ENCODE measurements at places on chromosomes 6 and 20.

DNA sequence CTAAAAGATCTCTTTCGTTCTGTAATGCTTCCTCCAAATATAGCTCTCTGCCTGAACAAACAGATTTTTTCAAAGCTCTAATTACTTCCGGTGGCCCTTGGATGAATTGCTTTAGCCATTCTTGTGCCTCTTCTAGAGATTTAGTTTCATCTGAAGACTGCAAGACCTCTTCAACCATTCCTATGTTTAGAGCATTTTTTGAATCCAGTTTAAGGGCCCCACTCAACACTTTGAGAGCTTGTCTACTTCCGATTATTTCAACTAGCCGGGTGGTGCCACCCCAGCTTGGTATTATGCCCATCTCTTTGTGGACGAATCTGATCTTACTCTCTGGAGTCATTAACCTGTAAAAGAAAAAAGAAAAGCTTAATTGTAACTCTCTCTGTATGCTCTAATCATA, 23.3 kb downstream of the RNF146 start:
- no peak for DNase-seq

- no peak for DNase-seq
Observed at GRCh38 chr20:40146071-40146470, 543.0 kb downstream of the MAFB start.

DNA sequence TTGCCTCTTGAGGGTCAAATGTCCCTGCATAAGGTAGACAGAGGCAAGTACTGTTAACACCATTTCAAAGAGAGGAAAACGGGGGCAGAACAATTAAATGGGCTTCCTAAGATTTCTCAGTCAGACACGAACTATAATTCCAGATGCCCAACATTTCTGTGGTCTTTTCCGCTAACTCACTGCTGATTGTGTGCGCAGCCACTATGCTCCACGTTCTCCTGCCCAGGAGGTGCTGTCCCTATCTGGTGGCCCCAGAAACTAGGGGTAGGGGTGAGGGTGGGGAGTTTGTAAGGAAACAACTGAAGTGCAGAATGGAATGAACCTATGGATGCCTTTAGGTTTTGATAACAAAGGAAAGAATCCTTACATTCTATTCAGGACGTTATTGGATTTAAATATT, 86.1 kb upstream of the BACH2 start:
- no peak for DNase-seq

DNA sequence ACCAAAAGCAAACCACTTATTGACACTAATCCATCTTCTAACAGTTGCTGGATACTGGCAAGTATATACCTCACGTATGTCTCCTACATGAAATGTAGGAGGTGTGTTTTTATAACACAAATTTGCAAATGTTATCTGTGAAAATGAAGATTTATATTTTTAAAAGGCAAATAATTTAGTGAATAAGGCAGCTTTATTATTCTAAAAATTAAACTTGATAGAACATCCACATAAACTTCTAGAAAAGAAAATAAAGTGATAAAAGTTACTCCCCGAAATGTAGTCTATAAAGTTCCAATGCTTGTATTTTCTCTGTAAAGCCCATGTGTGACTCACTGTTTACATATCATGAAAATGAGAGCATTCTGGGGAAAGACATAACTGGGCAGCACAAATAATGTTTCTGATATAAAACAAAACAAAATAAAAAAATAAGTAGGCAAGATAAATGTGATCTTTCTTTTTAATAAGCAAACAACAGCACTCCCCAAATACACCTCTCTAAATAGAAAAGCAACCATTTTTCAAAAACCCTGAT, 84.4 kb downstream of the MAP7 start:
- no peak for DNase-seq

DNA sequence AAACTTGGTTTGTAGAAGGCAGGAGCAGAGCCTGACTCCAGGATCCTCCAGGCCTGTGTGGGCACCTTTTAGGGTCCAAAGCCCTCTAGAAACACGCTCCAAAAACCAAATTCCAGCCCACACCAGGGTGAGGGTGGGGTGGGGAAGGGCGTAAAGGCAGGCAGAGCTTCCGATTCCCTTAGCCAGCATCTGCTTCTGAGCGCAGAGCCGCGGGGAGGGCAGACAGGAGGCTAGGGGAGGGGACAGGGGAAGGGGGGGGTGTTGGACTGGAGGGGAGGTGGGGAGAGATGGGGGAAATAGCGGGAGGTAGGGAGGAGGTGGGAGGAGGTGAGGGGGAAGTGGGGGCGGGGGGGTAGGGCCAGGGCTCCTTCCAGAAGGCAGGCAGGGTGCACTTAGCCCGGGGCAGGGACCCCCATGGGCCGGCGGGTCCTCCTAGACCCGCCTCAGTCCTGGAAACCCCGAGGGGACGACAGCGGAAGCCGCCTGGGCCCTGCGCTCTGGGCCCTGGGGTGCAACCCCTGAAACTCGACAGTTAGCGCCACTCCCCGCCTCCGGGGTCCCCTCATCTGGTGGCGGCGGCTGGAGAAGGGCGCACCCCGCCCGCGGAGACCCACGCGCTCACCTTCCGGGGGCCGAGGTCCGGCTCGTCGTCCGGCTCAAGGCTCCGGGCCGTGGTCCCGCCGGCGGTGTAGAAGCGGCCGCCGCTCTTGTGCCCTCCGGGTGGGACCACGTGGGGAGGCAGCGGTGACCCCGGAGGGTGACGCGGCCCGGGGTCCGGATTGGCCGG, 22.0 kb upstream of the FRMD1 start:
- DNase-seq, result no peak

DNA sequence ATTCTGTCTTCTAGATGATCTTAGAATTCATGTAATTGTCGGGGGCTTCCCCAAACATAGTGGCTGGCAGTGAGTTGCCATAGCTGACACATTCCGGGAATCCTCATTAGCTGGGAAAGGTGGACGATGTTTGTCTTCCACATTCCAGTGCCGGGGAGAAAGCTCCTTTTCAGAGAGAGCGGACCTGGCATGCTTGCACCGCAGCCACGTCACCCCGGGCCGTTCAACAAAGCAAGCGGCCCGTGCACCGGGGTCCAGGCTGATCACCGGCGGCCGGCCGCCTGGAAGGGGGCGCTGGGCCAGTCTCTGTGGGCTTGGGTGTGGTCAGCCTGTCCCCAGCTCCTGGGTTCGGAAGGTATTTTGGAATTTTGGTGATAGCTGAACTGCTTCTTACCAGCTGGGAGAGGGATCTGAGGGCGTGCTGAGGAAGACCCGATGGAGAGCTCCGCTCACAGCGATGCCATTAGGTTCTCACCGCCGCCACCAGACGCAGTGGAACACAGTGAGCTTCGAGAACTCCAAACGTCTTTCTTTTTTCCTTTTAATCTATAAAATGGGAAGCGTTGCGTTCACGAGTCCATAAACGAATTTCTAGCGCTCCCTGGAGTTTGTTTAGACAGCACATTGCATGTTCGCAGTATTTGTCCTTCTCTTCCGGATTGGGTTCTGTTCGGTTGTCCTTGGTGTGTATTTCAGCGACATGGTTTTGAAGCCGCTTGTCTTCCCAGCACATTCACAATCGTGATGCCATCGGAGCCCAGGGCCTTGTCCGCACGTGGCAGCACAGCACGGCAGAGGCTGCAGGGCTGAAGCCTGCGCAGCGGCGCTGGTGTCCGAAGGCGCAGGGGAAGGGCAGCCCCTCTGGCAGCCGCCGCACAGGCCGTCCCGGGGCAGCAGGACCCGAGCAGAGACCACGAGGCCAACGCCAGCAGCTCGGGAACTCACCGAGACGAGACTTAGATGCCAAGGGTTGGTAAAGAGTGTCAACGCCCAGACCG, 557.6 kb downstream of the QKI start:
- DNase-seq, result no peak

- no peak for DNase-seq
Observed at GRCh38 chr6:52305948-52306767, 21.6 kb upstream of the MCM3 start.

- DNase-seq, result no peak
Observed at GRCh38 chr20:57364451-57364850, 13.4 kb downstream of the RAE1 start.

DNA sequence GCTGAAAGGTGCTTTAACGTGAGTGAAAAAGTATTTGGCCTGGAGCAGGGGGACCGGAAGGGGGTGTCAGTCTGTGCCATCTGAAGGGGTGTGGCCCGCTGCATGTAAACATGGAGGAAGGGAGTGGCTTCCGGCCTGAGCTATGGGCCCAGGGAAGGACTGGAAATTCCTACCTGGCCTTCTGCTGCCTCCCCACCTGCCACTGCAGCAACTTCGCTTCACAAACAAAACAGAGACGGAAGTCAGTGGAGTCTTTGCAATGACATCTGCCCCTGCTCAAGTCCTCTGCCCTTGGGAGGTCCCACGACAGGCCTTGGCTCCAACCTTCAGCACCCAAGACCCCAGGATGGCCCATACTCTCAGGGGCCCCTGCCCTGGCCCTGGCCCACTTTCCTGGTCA, 28.1 kb upstream of the FOXP4 start:
- DNase-seq, result no peak

DNA sequence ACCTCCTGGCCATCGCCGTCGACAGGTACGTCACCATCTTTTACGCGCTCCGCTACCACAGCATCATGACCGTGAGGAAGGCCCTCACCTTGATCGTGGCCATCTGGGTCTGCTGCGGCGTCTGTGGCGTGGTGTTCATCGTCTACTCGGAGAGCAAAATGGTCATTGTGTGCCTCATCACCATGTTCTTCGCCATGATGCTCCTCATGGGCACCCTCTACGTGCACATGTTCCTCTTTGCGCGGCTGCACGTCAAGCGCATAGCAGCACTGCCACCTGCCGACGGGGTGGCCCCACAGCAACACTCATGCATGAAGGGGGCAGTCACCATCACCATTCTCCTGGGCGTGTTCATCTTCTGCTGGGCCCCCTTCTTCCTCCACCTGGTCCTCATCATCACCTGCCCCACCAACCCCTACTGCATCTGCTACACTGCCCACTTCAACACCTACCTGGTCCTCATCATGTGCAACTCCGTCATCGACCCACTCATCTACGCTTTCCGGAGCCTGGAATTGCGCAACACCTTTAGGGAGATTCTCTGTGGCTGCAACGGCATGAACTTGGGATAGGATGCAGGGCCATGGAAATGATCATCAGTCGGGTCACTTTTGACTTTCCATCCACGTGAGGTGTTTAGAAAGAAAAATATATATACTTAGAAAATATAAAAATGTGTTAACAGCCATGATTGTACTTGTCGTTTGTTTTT, 868 bp downstream of the MC3R start:
- no peak for DNase-seq

DNA sequence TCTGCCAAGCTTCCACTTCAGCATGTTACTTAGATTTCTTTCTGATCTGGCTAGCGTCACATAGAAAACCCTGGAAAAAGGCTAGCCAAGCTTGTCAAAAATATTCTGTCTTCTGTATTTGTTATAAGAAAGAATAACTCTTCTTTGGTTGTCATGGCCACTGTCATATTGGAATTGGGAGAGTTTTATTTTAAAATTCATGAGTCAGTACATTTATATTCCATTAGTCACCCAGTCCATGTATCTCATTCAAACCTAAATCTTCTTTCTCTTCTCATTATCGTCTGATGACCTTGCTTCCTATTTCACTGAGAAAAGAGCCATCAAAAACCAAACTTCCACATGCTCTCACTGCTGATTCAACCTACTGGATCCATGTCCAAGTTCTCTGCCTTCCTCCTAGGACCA, 65.7 kb downstream of the EPM2A start:
- no peak for DNase-seq

GRCh38 chr6:87731080-87731479, 29.0 kb upstream of the AKIRIN2 start:
- no peak for DNase-seq

DNA sequence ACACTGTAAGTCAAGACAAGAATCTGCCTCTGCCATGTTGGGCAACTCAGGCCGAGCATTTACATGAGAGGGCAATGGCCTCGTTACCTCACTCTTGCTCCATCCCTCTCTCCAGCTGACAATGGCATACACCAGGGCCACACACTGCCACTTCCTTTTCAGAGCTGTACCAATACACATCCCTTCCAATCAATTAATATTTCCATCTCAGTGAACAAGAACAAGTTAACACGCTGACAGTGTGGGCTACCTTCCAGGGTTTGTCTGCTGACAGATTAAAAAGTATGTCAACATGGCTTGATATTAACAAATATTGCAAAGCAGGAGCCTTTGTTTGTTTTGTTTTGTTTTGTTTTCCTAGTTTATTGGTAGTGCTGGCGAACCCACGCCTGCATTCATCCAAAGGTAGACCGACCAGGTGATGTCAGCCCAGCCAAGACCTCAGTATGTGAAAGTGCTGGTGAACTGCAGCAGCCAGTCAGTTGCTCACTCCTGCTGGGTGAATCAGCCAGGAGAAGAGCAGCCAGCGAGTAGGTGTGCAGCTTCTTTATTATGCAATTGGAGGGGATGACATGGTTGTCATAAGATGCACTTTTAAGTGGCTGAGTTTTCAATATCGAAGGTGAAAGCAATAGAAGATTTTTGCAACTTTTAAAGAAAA, 487.3 kb upstream of the JARID2 start:
- no peak for DNase-seq

DNA sequence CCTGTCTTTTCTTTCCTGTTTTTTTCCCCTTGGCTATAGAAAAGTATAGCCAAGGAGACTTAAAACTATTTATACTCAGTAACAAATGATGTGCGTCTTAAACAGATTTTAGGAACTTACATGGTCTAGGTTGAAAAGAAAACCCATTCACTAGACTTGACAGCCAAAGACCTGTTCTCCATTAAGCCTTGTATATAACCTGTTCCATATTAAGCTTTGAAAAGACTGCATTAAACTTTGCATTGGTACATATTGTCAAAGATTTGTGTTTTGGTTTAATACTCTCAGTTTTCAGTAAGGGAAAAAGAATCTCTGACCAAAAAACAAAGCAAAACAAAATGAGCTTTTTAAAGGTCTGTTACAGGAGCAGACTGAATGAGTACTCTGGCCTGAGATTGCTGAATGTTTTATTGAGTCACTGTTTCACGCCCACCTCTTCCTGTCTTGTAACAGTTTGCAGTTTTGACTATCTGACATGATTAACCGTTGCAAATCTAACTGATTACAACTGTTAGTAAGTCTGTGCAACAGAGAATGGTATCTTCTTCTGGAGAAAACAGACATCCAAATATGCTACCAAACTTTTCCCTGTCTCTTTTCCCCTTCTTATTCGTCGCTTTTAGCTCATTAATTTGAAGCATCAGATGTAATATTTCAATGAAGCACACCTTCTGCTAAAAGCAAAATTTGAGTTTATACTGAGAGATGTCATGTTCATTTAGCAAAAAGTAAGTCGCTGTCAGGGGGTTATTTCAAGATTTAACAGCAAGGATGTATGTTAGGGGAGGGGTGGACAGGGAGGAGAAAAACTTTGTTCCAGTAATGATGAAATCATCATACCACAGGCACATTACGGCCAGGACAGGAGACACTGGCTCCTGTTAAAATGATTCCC, 59.1 kb upstream of the SUPT3H start:
- DNase-seq, result no peak
